Cerebellar nuclear complex (tissue), 1 donor: ENCODE measurements at places on chromosomes 7 and 10.

- no peak for DNase-seq
Measured at GRCh38 chr7:141001546-141001945, 13.2 kb downstream of the MRPS33 start.

- DNase-seq, result no peak
Measured at GRCh38 chr7:8435095-8435494, 1.7 kb downstream of the NXPH1 start.

DNA sequence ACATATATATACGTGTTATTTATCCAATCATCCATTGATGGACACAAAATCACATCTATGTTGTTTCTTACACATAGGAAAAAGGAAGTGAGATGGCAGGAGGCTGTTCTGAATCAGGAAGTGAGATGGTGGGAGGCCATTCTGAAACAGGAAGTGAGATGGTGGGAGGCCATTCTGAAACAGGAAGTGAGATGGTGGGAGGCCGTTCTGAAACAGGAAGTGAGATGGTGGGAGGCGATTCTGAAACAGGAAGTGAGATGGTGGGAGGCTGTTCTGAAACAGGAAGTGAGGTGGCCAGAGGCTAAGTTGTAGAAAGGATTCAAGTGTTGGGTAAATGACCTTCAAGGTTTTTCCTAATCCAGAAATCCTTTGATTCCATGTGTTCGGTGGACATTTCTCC lies 921.5 kb downstream of the TYW1 start:
- DNase-seq, result no peak

GRCh38 chr7:81462672-81463071 lies 307.2 kb downstream of the HGF start:
- DNase-seq, result no peak

DNA sequence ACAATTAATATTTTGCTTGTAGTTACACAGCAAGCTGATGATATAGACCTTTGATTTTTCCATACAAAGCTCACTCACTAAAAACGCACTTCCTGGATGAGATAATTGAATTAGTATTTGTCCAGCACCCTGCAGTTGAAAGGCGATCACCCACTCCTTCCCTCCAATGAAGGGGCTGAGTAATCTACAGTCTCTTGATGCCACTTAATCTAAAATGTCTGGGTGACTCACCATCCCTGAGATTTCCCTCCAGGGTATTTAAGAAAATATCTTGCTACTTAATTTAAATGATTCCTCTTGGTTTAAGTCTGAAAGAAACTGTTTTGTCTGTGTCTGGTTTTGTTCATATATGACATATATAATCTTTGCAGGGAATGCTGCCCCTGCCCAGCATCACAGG lies 515.3 kb downstream of the GRID1 start:
- no peak for DNase-seq

DNA sequence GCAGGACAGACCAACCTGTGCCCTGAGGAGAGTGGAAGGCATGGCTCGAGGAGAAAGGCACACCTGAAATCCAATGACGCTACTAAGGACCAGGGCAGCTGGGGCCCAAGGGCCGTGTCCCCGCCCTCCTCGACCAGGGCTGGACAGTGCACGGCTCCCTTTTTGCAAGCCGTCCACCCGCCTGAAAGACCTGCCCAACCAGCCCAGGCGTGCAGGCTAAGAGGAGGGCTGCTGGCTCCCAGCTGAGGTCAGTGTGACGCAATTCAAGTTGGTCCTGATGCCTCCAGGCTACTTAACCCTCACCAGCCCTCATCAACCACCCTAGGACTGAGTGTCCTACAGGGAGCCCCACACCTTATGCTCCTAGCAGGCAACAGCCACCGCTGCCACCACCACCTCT lies 69.3 kb downstream of the DLG5 start:
- no peak for DNase-seq

- DNase-seq, result no peak
Measured at GRCh38 chr7:135771051-135771450, 22.4 kb upstream of the FAM180A start.

DNA sequence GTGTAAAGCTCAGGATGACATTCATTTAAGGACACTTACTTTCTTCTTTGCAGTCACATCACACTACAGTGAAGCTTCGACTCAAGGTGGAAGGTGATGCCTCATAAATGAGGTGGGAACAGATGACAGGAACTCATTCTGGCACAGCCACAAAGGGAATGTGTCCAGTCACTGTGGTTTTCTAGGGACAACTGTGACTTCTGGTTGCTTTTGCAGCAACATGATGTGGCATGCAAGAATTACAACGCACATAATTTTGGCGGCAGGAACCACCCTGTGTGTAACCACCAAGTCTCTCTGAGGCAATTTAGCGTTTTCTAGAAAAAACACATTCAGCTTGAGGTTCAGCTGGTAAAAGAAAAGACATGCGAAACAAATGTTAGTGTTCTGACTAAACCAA lies 32.0 kb upstream of the FERD3L start:
- no peak for DNase-seq
